ENCODE measurements at places on chromosomes 5 and 9.

DNA sequence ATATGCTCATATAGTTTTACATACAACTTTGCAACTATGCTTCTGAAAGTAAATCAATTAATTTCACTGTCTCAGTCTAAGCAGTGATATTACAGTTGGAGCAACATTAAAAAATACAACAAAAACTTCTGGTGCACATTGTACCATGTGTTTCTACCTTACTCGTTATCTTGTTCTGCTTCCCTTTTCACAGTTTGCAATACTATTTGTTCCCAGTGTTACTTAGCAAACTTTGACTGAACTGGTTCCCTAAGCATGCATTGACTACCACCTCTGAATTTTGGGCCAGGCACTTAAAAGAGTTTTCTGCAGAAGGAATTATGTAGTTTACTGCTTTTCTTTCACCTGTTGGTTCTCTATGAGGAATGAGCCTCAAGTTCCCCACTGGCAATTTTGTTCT, 152.7 kb downstream of the SEC61B start:
- no peak for DNase-seq

- DNase-seq = peak; percentile 65
Measured at GRCh38 chr5:83718195-83718825, 2.3 kb downstream of the HAPLN1 start.

DNA sequence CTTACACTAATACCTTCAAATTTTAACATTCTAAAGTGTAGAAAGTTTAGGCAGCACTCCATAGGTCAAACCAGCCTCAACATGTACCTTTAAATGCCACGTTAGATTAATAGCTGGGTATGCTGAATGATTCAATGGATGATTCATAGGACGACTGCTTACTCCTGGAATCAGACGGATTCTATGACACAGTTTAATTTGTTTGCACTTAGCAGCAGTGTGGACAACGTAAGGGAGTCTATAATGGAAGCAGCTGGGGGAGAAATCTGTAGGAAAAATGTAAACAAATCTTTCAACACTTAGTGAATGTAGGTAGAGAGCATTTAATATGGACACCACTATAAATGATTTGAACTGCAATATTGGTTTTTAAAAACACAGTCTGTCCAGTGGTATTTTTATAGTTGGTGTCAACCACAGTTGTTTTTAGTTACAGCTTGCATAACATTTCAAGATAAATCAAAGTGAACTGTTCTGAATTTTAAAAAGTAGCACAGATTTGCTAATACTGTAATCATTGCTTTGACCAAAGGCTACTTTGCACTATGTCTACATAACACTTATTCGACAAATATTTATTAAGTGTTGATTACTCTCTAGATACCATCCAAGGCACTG, 701.5 kb upstream of the MEF2C start:
- DNase-seq = no peak

- DNase-seq = peak; percentile 35
Measured at GRCh38 chr9:214648-215493, at the start of gene DOCK8. DOCK8 (plus strand) TSS chr9:214865; CDS start chr9:214977, 112 bp downstream.

DNA sequence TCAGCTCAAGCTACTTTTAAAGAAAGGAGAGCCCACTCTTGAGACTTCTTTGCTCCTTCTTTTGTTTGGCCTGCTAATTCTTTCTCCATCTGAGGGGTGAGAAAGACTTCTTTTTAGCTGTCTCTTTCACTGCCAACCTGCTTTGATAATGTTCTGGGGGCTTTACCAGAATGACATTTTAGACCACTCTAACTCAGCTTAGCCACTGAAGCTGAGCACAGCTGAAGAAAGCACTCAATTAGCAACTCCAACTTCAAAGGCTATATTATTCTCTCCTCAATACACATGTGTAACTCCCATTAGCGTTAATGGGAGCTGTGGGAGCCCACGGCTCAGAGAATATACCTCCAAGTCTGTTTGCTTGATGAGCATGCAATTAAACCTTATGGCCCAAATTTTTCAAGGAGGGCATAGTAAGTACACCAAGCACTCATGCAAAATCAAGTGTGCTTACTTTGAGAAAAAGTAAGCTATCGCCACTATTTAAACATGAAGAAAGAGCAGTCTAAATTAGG, 815.4 kb upstream of the DMAC1 start:
- no peak for DNase-seq

DNA sequence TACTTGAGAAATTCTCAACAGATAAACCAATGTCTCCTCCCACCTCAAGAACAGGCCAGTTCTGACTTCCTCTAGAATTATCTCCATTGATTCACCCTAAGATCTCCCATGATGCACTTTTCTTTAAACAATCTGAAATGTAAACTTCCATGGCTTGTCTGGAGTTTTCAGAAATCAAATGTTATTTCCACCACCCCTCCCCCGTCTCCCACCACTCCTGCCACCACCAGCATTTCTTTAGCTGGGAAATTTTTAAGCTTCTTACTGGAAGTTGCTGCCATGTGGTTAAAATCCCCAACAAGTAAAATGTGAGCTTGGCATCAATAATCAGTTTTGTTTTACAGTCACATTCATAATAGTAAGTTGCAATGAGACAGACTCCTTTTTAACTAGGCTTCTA, 32.8 kb upstream of the BASP1 start:
- no peak for DNase-seq

GRCh38 chr5:143426437-143426991, 23.0 kb upstream of the NR3C1 start:
- DNase-seq = no peak

DNA sequence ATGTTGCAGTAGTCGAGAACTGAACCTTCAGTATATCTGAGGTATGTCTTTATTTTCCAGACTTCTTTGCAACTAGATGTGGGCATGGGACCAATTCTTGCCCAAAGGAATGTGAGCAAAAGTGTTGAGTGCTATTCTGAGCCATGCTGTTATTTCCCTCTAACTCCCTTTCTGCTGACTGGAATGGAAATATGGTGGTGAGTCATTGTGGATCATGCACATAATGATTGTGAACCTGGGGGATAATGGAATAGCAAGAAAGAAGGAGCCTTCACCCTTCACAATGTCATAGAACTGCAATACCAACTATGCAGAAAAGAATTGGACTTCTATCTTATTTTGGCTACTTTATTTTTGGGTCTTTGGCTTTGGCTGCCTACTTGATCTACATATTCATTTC, 10.3 kb upstream of the DOCK2 start:
- no peak for DNase-seq

DNA sequence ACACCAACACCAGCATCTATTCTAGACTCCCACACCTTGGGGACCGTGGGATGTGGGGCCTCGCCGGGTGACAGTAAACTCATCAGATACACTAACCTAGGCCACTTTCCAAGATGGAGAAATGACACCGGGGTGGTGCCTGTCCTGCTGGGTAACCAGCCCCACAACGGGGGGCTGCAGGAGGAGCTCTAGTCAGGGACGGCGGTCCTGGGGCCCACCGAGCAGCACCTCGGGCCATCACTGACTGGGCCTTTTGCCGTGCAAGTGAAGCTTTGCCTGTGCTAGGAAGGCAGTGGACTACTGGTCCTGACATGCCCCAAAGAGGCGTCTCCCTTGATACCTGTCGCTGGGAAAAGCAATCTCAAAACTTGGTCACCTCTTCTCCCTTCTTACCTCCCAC, 260.3 kb upstream of the IRX1 start:
- DNase-seq = no peak

DNA sequence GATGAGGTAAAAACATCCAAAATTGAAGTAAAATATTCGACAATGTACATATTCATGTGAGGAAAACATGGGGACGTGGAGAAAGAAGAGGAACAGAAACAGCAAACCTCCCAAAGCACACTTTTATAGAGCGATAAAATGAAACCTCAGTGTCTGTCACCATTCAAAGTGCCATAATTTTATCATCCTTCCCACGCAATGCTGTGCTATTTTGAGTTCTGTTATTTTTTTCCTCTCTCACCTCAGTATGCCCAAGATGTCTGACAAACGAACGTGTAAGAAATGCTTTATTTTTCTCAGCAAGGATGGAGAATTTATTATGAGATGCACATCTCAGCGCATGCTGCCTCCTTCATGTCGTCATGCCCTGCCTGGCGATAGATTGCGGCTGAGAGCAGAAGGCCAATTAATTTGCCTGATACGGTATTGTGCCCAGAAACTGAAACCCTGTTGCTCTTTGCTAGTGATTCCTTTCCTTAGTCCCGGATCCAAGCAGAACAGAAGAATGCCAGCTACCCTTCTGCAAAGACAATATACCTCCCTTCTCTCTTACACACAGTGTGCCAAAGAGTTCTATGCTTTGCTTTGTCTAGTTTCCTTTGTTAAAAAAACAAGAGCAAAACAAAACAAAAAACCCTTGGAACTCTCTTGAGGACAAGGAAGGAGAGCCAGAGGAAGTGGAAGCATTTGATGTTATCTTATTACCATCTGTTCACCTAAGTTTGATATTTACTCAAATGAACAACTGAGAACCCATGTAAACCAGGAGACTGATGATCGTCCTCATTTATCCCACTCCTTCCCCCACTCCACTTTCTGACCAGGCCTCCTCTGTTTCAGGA, 192.4 kb downstream of the SEMA6A start:
- no peak for DNase-seq

DNA sequence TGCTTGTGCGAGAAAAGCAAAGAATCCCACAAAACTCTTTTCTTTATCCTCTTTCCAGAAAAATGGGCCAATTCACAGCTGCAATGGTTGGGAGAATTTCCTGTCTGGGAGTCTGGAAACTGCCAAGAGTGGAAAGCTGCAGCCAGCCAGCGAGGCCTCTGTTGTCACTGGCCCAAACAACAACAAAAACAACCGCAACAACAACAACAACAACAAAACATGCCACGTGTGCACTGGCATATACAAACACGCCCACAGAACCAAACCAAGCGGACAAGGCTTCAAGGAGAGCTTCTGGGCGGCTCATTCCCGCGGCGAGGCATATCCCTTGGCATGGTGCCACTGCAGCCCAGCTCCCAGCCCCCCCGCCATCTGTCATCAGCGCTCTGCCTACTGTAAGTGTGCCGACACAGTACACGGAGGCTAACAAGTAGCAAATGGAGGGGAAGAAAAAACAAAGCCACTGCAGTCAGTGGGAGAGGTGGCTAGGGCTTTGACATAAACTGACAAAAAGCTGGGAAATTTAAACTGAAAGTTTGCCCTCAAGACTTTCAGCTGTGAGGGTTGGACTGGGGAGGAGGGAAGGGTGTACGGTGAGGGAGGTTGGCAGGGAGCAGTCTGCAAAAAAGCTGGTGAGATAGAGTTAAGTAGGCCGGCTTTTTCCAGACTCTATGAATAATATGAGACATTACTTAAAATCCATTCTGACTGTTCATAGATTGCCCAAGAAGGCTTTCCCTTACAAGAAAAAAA, 165.0 kb upstream of the ZNF462 start:
- peak; percentile 78 for DNase-seq

DNA sequence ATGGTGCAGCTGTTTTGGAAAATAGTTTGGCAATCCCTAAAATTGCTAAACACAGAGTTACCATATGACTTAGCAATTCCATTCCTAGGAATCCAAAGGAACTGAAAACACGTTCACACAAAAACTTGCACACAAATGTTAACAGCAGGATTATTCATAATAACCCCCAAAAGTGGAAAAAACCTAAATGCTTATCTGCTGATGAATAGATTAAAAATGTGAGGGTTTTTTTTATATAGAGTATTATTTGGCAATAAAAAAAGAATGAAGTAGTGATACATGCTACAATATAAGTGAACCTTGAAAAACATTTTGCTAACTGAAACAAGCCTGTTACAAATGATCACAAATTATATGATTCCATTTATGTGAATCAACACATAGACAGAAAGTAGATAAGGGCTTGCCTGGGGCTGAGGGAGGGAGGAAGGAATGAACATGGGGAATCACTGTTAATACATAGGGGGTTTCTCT, 45.1 kb upstream of the TRIO start:
- no peak for DNase-seq

DNA sequence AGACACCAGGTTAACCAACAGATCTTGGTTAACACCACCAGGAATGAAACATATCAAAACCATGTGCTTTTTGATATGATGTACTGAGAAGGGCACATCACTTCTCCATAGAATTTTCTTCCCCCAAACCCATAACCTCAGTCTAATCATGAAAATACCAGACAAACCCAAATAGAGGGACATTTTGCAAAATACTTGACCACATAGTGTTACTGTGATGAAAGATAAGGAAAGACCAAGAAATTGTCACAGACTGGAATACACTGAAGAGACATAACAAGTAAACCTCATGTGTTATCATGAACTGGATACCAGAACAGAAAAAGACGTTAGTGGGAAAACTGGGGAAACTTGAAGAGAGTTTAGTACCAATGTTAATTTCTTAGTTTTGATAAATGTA, 74.9 kb upstream of the VCAN start:
- DNase-seq = no peak

DNA sequence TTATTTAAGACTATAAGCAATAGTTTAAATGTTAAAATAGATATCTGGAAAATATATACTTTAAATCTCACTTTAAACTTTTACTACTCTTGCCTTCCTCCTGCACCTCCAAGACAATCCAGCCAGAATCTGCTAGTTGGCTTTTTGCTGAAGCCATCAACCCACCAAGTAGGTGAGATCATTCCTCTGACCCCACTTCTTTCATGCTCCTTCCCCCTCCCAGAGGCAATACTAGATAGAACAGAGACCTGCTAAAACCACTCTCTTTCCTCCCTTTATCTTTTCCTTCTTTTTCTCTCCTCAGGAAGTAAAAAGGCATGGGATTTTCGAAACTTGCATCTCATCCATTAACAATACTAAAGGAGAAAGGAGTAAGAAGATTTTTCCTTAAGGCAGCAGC, 30.1 kb upstream of the CAMK4 start:
- no peak for DNase-seq

- peak; percentile 22 for DNase-seq
Measured at GRCh38 chr5:164265566-164265965, 760.1 kb downstream of the MAT2B start.

GRCh38 chr5:130731839-130732238, 433.2 kb downstream of the HINT1 start:
- DNase-seq = no peak

DNA sequence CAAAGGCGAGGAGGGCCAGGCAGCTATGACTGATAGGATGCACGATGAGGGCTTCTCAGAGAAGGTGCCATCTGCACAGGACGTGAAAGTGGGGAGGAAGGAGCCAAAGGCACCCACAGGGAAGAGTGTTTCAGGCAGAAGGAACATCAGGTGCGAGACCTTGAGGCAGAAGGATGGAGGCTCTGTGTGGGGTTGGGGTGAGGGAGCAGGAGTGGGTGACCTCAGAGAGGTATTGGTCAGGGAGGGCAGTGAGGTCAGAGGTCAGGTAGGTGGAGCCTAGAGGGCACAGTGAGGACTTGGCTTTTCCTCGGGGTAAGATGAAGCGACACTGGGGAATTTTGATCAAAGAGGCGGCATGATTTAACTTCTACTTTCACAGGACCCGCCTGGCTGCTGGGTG, 64.7 kb upstream of the XPA start:
- no peak for DNase-seq

- no peak for DNase-seq
Measured at GRCh38 chr5:10262121-10262774, 12.2 kb downstream of the CCT5 start.

- no peak for DNase-seq
Measured at GRCh38 chr5:91079037-91079436, 304.1 kb downstream of the ARRDC3 start.

GRCh38 chr9:72813544-72813943, 139.3 kb downstream of the ALDH1A1 start:
- no peak for DNase-seq

Measured in muscle of arm (tissue), 14 donors.